ENCODE measurements at places on chromosomes 1 and 21.

GRCh38 chr1:98405581-98406074 is 255.9 kb upstream of the SNX7 start:
- DNase-seq, result no peak

DNA sequence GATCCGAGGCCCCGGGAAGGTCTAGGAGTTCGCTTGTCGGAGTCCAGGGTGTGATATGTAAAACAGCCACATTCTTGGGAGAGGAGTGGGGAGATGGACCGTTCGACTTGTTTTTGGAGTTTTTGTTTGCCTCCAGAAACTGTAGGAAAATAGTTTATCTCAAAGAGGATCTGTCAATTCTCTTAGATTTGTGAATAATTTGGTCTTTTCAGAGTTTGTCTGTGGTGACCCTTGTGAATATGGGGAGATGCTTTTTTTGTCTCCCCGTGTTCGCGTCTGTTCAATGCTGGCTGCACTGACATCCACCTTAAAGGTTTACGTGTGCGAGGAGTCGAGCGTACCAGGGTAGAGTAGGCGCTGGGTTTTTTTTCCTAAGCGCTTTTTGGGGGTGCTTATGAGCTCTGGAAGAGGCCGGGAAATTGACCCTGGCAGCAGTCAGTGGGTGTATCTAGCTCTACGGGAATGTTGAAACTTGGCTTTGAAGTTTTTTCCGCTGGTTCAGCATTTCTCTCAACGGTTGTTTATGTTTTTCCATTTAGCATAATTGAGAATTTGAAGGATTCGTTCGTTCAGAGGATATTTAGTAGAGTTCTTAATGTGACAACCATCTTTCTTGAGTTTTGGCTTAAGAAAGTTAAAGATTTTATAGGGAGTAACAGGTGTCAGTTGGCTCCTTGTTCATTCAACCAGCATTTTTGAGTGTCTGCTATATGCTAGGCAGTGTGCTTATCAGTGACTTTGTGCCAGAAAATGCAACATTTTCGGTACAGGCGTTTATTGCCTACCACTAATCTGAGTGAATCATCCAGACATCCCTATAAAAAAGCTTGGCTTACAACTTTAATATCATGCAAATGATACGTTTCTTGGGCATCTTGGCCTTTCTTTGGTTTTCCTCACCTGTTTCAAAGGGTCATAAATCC is 1.2 kb downstream of the SZRD1 start:
- no peak for DNase-seq

DNA sequence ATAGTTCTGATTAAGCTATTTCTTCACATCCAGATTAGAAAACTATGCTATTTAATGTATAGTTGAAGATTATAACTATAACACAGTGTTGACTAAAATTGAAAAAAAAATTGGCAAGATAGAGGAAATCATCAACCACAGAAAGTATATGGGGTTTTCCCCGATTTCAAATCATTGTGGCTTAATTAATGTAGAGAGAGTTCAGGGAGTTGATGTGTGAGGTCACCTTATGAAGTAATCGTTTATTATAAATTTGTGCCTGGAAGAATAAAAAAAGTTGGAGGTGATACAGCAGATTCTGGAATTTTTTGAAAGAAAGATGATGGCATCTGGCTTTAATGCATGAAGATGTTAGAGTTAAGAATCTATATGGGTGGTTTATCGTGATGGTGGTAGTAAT is 84.3 kb downstream of the PTGS2 start:
- DNase-seq, result no peak

DNA sequence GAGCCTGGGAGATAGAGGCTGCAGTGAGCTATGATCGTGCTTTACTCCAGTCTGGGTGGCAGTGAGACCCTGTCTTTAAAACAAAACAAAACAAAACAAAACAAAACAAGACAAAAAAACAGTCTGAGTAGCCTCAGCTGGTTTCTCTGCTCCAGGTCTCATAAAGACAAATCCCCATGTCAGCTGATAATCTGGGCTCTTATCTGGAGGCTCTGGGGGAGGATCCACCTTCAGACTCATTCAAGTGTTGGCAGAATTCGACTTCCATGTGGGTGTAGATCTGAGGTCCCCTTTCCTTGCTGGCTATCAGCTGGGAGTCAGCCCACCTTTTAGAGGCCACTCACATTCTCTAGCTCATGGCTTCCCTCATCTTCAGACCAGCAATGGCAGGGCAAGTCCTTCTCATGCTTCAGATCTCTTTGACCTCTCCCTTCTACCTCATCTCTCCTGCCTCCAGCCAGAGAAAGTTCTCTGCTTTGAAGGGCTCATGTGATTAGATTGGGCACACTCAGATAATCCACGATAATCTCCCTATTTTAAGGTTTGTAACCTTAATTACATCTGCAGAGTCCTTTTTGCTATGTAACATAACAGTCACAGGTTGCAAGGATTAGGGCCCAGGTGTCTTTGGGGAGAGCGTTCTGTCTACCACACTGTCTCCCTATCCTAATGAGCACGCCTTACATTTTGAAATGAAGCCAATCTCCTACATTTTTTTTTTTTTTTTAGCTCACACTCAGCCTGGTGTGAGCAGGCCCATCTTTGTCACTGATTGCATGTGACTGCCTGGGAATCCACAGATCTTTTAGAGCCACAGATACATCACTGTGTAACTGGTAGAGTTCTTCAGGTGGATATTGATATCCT is 7.5 kb upstream of the PYCR2 start:
- DNase-seq, result no peak

DNA sequence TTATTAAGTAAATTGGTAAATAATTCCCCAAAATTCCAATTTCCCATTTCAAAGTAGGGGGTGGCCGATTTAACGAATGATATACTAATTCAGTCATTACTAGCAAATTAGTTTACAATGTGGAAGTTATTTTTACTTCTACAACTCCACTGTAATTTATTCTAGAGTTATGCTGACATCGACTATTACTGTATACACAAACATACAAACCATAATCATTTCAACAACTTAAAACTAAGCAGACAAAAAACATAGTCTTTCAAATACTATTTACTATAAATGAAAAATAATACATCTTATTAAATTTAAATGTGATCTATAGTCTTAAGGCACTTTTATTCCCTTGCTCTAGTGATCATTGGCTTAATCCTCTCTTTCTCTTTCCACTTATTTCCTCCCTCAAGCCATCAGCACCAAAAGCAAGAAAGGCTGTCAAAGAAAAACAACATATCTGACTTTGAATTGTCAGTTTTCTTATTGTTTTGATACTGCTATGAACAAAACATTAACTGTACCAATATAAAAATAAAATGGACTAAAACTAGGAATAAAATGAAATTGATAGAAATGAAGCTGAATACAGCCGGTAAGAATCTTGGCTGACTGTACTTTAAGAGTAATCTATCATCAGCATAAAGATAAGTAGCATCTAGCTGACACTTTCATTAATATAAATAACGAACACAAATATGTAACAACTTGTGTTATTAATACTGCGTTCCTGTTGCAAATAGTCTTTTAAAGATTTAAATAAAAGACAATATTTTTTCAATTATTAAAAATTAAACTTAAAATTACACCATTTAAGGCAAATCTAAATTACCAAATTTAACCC is 4.1 kb downstream of the CDC42BPA start:
- DNase-seq, result no peak

GRCh38 chr1:47637111-47637685 is 199.4 kb downstream of the FOXD2 start:
- DNase-seq, result no peak

- peak; percentile 45 for DNase-seq
These were observed 115.3 kb downstream of the RUNX1 start for GRCh38 chr21:34933609-34934335.

GRCh38 chr1:72435025-72435424 is 152.7 kb upstream of the NEGR1 start:
- no peak for DNase-seq

- no peak for DNase-seq
These were observed 22.2 kb upstream of the ZNF362 start for GRCh38 chr1:33234131-33234530.

DNA sequence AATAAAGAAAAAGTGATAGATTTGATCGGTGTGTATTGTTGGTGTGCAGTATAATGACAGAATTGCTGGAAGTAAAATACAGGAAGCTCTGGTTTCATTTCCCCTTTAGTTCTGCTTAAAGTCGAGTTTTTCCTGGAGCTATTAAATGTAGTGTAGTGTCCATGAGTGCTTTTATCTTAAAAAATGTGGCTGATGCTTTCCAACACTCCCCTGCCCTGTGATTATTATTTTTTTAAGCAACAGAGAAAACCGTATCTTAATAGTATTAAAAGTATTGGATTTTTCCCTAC is 1.1 kb downstream of the LGALS8 start:
- DNase-seq, result no peak
